Islet precursor cell (in vitro differentiated cells): ENCODE measurements at places on chromosomes 2 and 18.

GRCh38 chr2:75033516-75033915 lies 75.1 kb downstream of the POLE4 start:
- no peak for DNase-seq

- no peak for DNase-seq
Observed at GRCh38 chr2:12045864-12046291, 299.4 kb downstream of the LPIN1 start.

DNA sequence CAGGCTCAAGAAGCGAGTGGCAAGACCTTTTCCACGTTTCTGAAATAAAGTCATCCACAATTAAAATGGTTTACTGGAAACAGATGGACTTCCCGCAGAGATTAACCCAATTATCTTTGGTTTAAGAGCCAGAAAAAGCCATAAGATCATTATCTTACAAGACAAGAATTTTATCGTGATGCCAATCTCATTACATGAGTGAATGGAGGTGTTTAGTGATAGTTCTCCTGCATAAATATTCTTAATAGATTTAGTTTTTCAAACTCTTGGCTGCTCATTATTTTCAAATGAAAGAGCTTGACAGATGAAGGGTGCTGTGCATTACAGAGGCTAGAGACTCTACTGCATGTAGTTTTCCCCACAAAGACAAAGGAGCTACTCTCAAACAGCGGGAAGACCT lies 1028.4 kb upstream of the PIK3C3 start:
- DNase-seq = no peak

DNA sequence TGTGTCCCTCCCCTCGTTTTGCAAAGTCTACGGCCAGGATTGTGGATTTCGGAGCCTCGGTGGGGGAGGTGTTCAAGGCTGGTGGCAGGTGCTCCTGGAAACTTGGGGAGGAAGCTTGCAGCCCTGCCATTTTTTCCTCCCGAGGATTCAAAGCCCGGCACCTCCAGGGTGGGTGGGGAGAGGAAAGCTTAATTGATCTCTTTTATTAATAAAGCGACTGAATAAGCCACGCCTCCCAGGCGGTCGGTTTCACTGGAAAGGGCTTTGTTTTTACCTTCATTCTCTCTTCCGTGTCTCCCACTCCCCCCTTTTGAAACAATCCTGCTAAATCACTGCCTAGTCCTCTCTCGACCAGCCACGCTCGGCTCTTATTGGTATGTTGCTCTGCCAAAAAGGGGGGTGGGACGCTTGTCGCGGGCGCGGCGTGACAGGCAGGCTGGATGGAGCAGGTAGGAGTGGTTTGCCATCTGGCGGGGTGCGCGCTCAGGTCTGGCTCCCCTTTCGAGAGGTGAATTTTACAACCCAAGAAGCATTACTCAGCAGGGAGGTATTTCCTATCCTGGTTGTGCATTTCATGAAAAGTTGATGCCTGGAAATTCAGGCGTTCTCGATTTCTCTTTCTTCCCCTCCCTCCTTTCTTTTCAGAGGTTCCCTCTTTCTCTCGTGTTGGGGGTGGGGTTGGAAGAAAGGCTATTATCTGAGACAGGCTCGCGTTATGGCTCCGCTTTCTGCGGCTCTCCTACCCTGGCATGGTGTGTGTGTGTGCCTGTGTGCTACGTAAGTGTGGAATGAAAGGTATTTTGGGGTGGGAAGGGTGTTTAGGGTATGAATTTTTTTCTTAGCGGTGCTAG lies 1.4 kb downstream of the NEDD4L start:
- DNase-seq = peak; percentile 92

- no peak for DNase-seq
Observed at GRCh38 chr2:149661844-149662243, 74.3 kb upstream of the MMADHC start.

- DNase-seq = no peak
Observed at GRCh38 chr2:237431372-237431771, 17.4 kb upstream of the COL6A3 start.

GRCh38 chr2:219254590-219255201 lies 978 bp upstream of the TUBA4A start:
- DNase-seq = no peak

GRCh38 chr2:192885569-192886160 lies 690.9 kb upstream of the TMEFF2 start:
- DNase-seq = no peak

DNA sequence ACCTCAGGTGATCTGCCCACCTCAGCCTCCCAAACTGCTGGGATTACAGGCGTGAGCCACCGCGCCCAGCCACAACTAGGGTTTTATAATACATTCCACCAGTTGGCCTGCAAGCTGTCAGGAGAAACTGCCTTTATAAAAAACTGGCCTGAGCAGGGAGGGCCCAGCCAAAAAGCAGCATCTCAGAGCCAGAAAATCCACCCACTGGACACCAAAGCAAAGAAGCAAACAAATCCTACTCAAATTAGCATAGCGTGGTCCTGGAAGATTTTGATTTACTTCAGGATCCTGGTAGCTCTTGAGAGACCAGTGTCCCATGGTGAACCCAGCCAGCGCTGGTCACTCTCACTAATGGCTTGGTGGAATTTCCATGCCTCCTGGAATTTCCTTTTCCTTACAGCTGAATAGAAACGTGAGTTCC lies 60.0 kb upstream of the PXDN start:
- DNase-seq = no peak

- DNase-seq = no peak
Observed at GRCh38 chr2:141946016-141946415, 184.8 kb downstream of the LRP1B start.

DNA sequence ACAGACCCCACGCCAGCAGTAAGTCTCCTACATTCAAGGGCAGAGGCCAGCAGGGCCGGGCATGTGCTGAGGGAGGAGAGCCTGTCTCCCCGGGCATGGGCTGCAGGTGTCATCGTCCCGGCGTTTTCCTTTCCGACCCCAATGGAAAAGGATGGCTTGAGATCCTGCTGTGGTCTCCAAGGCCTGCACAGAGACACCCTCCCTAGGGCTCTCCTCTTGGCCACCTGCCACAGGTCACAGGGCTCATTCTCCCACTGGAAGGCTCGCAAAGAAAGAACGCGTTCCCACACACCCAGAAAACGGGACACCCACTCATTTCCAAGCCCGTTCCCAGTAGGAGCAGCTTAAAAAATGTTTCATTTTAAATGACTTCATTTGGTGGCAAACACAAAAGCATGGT lies 41.0 kb downstream of the DIPK1C start:
- no peak for DNase-seq

DNA sequence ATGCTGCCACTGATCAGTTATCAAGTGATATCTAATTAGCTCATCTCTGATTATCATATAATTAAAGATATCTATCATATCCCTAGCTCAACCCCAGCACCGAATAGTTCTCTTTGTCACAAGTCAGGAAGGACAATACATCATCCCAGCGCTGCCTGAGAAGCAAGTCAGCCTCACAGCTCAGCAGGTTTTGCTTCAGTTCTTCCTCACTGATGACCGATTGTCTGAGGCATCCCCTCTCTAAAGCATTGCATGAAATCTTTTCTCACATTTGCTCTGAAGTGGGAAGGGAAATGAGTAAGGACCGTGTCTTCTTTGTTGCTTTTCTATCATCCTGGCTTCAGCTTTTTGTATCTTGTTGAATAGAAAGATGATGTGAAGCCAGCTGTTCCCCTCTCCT lies 247.9 kb downstream of the CMPK2 start:
- DNase-seq = no peak

- no peak for DNase-seq
Observed at GRCh38 chr2:51265539-51265938, 233.6 kb upstream of the NRXN1 start.

DNA sequence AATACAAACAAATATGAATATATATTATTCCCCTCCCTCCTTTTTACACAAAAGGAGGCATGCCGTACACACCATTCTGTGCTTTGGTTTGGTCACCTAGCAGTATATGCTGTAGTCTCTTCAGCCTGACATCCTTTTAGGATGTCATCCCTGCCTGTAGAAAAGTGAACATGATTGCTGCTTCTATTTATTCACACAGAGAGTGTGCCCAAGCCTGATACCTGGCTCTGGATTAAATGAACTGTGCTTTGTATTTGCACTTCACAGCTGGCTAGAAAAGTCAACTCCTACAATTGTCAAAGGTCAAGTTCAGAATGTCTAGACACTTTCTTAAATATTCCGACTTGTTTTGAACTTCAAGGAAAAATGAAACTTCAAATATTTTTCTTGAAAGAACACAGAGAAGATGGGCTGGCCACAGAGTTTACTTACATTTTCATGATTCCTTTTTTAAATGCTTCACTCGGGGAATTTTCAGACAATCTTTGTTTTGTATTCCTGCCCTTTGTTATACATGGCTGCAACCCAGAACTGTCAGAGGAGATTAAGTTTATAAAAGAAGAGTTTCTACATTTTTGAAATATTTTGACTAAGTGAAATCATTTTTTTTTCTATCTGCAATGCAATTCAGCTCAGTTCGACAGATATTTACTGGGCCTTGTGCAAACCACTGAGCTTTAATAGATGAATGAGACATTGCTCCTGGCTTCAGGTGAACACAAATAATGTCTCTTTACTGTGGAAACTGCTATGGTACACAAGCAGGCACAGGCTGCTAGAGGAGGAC lies 33.5 kb downstream of the DAPL1 start:
- no peak for DNase-seq

- no peak for DNase-seq
Observed at GRCh38 chr2:104944495-104944894, 90.6 kb downstream of the POU3F3 start.

DNA sequence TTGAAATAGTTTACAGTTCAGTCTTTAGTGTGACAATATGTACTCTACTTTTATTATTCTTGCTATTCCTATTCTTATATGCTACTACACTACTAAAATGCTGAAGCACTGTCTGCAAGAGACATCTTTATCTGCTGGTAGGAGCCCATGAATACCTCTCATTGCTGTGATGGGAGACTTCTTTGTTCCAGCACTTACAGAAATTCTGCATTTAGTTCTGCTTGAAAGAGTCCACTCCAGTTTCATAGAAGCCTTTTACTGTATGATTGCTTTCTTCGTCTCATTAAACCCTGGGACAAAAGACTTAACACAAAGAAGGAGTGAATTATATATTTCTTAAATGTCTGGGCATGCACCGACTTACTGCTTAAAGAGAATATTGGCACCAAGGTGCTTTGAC lies 272.7 kb downstream of the CD226 start:
- DNase-seq = no peak

DNA sequence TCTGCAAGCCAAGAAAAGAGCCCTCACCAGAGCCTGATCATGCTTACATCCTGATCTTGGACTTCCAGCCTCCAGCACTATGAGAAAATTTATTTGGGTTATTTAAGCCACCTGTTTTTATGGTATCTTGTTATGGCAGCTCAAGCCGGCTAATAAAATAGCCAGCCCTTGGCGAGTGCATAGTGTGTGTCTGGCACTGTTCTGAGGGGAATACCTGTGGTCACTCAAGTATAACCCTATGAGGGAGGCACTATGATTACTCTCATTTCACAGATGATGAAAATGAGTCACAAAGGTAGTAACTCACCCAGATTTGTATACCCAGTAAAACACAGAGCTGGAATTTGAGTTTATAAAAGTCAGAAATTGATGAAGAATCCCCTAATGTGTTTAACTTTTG lies 556.9 kb upstream of the SETBP1 start:
- DNase-seq = no peak

- peak; percentile 37 for DNase-seq
Observed at GRCh38 chr2:31049916-31050588, 88.2 kb downstream of the GALNT14 start.

- DNase-seq = no peak
Observed at GRCh38 chr2:66686755-66687154, 251.8 kb downstream of the MEIS1 start.

- peak; percentile 84 for DNase-seq
Observed at GRCh38 chr2:200300638-200301314, 5.7 kb upstream of the SPATS2L start.

DNA sequence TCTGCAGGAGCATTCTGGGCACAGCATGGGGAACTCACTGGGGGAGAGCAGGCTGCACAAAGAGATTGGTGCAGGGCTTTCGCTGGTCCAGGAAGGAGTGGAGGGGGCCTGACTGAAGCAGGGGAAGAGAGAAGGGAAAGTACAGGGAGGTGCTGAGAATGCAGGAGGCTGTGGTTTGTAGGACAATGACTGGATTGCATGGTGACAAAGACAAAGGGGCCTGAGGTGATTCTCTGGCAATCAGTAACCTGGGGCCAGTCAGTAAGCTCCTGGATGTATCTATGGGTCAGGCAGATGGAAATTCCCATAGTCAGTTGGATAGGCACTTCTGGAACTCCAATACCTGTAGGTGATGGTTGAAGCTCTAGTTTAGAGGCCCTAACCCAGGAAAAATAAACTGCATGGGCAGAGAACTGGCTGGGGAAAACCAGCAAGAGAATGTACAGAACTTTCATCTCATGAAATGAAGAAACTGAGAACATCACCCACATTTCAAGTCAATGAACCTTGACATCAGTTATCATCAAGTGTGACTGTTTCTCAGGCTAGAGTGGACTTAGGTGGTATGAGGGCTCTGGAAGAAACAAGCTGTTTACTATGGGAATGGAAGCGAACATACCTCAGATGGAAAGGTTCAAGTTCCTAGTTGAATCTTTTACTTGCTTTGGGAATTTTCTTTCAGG lies 193.2 kb downstream of the TPGS2 start:
- no peak for DNase-seq

- DNase-seq = no peak
Observed at GRCh38 chr2:211816754-211817153, 721.8 kb downstream of the ERBB4 start.

GRCh38 chr2:65675350-65675749 lies 243.0 kb upstream of the SPRED2 start:
- no peak for DNase-seq

- no peak for DNase-seq
Observed at GRCh38 chr2:34848691-34849090, 1249.6 kb upstream of the FAM98A start.

DNA sequence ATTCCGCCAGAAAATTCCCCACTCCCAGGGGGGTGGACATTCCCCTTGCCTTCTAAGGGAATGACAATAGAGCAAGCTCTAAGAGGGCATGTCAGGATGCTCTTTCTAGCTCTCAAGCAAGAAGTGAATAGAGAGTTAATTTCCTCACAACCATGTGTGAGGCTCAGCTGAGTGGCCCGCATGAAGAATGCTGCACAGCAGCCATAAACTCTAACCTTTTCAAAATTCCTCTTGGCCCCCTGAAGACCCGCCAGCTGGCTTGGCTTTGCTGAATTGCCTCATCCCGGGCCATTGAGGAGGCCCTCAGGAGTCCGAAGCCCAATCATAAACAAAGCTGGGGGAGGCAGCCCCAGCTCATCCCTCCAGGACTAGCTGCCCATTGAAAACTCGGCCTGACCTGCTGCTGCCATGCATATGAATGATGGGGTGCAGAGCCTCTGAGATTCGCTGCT lies 38.2 kb downstream of the NRP2 start:
- no peak for DNase-seq
